ENCODE measurements at places on chromosomes 3 and 15.

DNA sequence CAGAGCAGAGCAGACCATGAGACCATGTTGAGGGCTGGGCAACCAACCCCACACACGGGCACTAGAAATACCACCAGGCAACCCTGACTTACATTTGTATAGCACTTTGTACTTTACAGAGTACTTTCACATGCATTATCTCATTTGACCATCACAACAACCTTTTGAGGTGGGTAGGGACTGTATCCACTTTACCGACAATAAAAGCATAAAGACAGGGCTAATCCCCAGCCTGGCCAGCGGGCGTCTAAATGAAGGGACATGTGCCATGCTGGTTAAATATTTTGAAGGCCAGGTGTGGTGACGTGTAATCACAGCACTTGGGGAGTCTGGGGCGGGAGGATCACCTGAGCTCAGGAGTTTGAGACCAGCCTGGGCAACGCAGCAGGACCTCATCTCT, 23.6 kb downstream of the RASGRP1 start:
- no peak for DNase-seq

DNA sequence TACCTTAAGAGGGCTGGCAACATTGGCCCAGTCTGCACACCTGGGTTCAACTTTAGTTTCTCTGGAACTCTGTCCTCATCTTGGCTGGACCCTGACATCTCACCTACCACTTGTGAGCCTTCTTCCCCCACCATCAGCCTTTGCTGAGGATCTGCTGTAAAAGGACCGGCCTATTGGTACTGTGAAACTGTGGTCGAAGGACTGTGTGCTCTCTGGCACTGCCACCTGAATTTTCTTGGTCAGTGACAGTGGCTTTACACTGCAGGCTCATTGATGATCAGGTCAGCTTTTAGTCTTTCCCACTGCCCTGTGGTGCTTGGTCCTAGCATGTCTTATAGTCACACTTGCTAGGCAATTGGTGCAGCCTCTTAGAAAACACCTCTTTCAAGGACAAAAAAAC, 86.9 kb downstream of the PEX5L start:
- no peak for DNase-seq

- peak; percentile 53 for DNase-seq
Measured at GRCh38 chr3:113287803-113288648, 76.7 kb downstream of the BOC start.

GRCh38 chr3:53238051-53238850, 17.6 kb downstream of the TKT start:
- DNase-seq: peak; percentile 93

DNA sequence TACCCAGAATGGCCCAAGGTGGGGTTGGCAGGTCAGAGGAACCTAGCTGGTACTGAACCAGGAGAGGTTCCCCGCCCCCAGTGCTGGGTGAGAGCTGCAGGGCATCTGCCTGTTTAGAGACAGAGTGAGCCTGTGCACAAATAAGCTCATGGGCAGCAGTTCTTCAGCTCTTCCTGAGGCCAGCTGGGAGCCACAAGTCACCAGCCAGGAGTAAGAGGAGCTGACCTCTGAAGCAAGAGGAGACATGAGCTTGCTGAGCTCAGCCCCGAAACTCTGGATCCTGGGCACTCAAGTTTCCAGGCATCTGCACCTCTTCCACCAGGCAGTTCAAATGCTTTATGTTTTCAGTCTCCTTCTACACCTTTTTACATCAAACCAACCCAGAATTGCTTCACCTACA, 2.1 kb downstream of the RTP2 start:
- DNase-seq: no peak

DNA sequence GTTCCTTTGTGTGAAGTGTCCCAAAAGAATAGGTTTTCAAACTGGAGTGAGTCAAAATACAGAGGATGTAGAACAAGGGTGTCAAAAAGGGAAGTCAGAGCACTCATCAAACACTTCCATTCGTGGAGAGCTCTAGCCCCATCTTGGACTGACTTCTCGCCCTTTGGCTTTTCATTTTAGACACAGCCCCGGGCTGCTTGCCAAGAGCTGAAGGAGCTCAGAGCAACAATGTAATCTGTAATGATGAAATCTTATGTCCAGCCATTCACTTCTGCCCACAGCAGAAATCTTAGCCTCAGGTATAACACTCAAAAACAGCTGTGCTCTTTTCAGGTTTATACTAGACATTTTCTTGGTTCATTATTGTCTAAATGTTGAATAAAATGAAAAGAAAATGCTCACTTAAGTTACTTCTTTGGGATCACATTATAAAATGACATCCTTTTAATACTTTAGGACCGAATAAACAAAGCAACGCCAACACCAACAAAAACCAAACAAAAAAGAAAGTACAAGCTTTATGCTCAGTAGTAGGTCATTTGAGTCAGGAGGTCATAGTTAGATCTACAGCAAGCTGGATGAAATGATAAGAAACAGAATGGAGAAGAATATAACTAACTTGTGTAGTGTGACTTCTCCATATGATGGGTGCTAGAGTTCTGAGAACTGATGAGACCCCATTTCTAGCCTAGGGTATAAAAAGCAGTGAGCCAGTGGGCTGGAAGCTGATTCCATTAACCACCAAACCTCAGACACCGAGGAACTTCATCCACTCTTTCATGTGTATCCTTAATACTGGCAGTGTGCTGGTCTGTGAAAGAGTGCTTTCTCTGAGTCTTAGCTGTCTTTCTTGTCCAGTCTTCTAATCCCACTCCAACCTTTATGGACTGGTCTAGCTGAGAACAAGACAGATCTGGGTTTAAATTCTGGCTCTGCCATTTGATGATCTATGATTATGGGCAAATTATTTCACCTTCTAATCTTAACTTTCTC, 131.8 kb upstream of the SLC7A14 start:
- DNase-seq: peak; percentile 86

DNA sequence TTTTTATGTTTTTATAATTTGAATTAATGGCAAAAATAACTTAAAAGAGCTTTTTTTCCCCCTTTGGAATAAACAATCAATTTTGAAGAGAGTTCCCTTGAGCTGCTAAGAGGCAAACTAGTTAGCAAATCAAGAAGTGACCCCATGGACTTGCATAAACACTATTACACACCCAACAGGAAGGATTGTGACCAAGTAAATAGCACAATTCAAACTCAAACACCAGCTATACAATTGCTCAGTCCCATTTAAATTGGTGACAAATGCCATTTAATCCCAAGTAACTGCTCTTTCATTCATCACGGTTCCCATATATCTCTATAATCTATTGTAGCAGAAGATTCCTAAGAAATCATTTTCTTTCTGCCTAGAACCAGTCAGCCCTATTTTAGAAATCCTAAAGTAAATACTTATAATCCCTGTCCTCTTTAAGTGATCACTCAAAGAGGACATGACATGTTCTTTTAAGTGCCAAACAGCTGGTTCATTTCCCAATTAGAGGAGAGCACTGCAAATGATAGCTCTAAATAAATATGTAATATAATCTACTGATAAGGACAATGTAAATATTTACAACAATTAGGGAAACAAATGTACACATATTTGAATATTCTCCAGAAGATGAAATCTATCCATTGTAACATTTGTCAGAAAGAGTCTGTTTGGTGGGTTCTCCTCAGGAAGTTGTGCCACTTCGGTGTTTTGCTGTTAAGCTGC, 137.8 kb upstream of the ADAMTS9 start:
- no peak for DNase-seq

DNA sequence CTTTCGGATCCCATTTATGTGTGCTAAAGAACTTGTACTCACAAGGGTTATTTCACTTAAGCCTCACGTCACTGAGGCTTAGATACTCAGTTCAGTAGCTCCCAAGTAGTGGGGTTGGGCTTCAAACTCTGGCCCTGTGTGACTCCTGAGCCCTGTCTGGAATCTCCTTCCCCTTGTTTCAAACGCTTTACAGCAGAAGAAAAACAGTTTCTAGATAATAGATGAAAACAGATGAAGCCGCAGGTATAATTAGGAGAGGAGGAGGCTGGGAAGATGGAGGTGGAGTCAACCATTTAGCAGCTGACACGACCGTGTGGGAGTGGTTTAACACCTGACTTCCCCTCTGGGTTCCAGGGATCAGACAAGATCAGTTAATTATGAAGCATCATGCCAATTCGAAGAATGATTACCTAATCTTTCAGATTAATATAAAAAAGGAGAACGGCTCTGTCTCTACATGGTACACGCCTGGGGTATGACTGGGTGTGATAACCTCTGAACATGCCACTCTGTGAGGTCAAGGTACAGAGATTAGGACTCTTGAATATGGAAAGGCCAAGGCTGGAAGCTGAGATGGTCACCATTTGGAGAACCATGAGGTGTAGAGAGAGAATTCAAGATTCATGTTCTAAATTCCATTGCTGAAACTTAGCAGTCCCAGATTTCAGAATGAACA, 31.1 kb downstream of the TPM1 start:
- no peak for DNase-seq

DNA sequence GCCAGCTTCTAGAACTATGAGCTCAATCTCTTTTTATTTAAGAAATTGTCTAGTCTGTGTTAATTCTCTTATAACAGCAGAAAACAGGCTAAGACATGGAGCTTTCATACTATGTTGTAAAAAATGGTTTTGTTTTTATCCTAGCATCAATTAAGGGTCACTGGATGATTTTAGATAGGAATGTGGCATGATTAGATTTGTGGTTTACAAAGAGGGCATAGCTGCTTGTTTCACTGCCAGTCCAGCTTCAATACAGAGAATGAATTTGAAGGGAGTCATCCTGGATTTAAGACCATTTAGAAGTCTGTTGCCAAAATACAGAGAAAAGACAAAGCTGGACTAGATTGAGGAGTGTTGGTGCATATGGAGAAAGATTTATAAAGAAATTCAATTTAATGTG, 532.6 kb upstream of the CCDC54 start:
- DNase-seq: no peak

DNA sequence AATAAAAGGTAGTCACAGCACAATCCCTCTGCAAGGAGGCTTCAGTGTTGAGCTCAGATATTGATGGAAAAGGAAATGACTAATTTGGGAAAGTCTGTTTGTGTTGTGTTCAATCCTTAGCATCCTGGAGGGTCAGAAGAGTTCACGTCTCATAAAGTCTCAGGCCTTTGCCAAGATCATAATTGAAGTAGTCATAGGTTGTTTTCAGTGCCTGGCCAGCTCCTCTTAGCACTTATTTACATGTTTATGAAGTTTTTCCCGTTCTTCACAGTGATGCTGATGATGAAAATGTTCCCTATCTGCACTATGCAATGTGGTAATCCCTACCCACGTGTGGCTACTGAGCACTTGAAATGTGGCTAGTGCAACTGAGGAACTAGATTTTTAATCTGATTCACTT, 61.6 kb upstream of the TGFBR2 start:
- DNase-seq: peak; percentile 96

GRCh38 chr3:64586952-64587351, 100.8 kb downstream of the ADAMTS9 start:
- DNase-seq: no peak
